ENCODE measurements at places on chromosomes 16 and 17.
A peak's percentile ranks its signal among the peaks of the same experiment; 100 is the strongest.

DNA sequence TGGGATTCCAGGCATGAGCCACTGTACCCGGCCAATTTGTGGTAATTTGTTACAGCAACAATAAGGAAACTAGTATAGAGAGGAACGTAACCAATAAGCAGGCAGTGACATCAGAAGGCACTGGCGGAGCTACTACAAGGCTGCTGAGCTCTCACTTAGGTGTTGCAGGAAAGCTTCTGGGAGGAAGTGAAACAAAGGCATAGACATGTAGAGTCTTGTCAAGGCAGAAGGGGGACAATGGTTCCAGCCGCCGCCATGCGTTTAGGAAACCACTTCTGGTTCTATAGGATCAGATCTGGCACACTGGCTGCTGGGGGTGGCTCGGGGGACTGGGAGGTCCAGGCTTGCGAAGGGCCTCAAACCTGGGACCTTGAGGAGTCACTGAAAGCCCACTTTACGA is 9.4 kb upstream of the CPSF4L start:
- DNase-seq = no peak

DNA sequence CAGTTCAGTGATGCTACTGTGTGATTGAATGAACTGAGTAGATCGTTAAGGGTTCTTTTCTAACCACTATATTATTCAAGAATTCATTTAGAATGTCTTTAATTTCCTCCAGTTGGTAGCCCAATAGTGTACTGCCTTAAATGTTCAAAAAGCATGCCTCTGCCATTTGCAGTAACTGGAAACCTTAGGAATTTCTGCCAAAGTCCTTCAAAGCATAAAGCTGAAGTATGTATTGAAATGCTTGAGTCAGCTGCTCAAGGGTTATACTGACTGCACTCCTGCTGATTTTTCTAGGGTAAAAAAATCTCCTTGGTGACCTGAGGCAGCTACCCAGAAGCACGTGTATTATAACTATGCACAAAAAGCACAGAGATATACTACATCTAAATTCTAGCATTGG is 56.5 kb downstream of the SNTB2 start:
- no peak for DNase-seq

DNA sequence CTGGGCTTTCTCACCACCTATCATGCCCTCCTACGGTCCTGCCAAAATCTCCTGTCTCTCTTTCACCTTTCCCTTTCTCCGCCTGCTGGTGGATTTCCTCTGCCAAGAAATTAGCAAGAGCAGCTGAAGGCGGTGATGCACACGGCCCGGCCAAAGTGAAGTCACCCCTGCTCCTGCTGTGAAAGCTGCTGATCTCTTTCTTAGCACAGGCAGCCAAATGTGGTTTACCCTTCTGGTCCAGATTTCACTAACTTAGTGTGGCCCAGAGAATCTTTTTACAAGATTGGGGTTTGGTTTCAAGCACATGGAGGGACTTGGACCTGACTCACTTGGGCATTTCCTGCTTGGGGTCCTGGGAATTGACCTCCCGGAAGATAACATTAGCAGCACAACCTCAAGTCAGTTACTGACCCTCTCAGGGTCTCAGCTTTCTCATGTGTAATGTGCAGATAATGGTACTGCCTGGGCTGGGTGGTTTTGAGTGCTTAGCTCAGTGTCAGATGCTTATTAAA is 155.7 kb downstream of the SOCS1 start:
- DNase-seq = peak; percentile 81

DNA sequence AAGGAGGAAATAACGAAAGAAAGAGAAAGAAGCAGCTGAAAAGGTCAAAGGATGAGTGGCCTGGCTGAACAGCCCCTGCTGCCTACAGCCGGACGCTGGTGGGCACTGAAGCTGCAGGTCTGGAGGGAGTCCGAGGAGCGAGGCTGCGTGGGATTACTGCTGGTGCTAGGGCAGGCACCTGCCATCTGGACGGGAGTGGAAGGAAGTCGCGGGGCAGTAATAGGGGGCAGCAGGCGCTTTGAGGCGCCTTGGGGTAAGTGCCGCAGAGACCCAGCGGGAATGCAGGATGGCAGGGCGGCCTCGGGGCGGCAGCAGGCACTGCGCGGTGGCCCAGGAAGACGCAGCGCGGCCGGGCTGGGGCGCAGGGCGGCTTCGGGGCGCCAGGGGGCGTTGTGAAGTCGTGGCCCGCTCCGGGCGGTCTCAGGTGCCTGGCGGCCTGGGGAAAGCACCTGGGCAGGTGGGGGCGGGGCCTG is 303 bp upstream of the SCNN1G start:
- DNase-seq = no peak

GRCh38 chr17:45722161-45722560 is 62.0 kb upstream of the CRHR1 start:
- no peak for DNase-seq

Data from right atrium auricular region (tissue), 2 donors.